PC-3 (cell line): ENCODE measurements at places on chromosomes 3 and 15.

DNA sequence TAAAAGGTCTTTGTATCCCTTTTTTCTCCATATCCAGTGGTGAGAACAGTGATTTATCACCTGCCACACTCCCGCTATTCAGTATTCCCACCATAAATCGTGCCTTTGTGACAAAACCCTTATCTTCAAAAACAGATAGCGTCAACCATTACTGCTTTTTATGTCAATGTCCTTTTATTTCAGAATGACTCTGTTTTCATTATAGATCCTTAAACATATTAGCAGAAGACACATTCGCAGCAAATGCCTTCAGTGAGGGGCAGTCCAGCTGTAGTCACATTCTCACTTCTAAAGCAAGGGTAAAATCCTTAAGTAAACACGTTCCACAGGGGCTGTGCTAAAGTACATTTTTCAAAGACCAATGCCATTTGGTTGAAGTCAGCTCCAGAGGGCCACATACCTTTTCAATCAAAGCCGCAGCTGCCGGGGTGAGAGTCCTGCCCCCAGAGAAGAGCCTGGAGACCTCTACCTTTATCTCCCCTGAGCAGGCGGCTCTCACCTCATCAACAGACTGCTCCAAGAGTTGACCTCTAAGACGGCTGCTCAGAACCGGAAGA is 53.4 kb downstream of the PDZRN3 start:
- DNase-seq, result no peak
- H3K36me3 ChIP-seq, result no peaks in the 10 kb centered on the region
- no peaks in the 10 kb centered on the region for H3K27me3 ChIP-seq
- H3K27ac ChIP-seq, result no peak overlapping the region

DNA sequence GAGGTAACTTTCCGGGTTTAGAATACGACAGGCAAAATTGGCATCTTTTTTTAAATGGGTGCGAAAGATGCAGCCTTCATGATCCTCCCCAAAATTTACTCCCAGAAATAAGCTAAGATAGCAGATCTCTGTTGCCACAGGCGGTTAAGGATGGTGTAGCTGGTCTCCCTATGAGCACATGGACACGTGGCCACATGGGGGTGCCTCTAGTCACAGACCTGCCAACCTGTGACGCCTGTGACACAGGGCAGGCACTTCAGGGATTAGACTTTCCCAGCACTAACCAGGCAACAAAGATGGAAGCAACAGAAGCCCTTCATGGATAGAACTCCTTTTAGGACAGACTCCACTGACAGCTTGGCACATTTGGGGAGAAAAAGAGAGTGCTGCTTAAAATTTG is 320.3 kb downstream of the THSD4 start:
- H3K27ac ChIP-seq, result no peak overlapping the region
- DNase-seq, result peak; percentile 0
- H3K4me1 ChIP-seq, result peaks cover 34% of the 10 kb centered on the region
- H3K36me3 ChIP-seq, result peaks cover 9% of the 10 kb centered on the region; the same call in 1 of the 2 replicates
- H3K27me3 ChIP-seq, result no peaks in the 10 kb centered on the region
- H3K4me3 ChIP-seq, result no peak overlapping the region

DNA sequence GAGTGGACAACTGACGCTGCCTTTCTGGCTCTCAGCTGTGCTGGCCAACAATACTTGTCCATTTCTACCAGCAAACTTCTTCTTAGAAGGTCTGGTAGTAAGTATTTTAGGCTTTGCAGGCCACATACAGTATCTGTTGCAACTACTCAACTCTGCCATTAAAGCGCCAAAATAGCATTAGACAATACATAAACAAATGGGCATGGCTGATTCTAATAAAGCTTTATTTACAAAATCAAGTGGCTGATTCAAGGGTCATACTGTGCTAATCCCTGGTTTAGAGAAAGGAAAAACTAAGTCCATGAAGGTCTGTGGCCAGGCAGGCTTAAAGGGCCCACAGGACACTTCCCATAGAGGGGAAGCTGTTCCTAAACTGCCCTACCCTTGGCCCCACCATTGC is 26.3 kb upstream of the TPM1 start:
- H3K27ac ChIP-seq, result peak overlapping the region; percentile 20; the same call in 1 of the 2 replicates
- H3K4me1 ChIP-seq, result peaks cover 34% of the 10 kb centered on the region
- no peak for DNase-seq
- H3K36me3 ChIP-seq, result no peaks in the 10 kb centered on the region
- H3K27me3 ChIP-seq, result no peaks in the 10 kb centered on the region
- no peak overlapping the region for H3K4me3 ChIP-seq

- H3K4me1 ChIP-seq, result peaks cover 37% of the 10 kb centered on the region
- no peaks in the 10 kb centered on the region for H3K36me3 ChIP-seq
- H3K4me3 ChIP-seq, result no peak overlapping the region
- DNase-seq, result peak; percentile 66
Observed at GRCh38 chr3:132343018-132343612, 25.9 kb downstream of the ACP3 start.

- no peaks in the 10 kb centered on the region for H3K36me3 ChIP-seq
- peaks cover 16% of the 10 kb centered on the region for H3K27me3 ChIP-seq
- no peak for DNase-seq
- peak overlapping the region; percentile 61 for H3K4me3 ChIP-seq
- H3K27ac ChIP-seq, result no peak overlapping the region
Observed at GRCh38 chr15:67834581-67835296, 5.1 kb downstream of the RNU6-1 start.

DNA sequence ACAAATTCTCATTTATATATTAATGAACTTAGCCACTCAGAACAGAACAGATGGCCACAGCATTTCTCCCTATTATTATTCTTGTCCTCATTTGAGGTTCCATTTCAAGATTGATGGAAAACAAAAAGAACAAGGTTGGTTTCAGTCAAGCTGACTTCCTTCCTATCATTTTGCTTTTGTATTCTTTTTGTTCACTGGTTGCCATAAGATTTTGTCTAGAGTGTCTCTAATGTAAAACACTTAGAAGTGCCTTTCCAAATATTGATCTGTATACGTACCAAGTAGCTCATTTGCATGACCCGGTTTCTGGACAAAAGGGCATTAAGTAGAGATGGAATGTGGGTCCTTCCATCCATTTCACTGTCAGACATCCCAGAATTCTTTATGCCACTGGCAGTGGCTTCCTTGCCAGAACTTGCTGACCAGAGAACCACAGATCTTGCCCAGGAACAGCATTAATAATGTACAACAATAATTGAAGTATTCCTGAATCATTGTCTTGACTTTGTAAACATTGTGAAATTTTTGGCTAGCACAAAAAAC is 63.8 kb downstream of the PEX5L start:
- H3K36me3 ChIP-seq, result no peaks in the 10 kb centered on the region
- peaks cover 9% of the 10 kb centered on the region for H3K4me1 ChIP-seq
- no peak overlapping the region for H3K4me3 ChIP-seq
- no peak overlapping the region for H3K27ac ChIP-seq
- no peak for DNase-seq

GRCh38 chr15:68552773-68553172 is 26.0 kb upstream of the CORO2B start:
- DNase-seq, result peak; percentile 49
- no peak overlapping the region for H3K27ac ChIP-seq
- H3K4me1 ChIP-seq, result no peaks in the 10 kb centered on the region; the same call in 1 of the 2 replicates
- no peak overlapping the region for H3K4me3 ChIP-seq
- no peaks in the 10 kb centered on the region for H3K36me3 ChIP-seq
